A549 treated with CpdA at 1 μM for 4 hours (cell line): ENCODE measurements at places on chromosomes 1 and 21. TPM values are rescaled to one million over a fixed set of nuclear protein-coding genes. Genes with fewer than 3 reads are reported as not detected.

The NBPF9 gene
- 14.7 to 17.4 TPM (median 15.5 TPM) in 5 replicates for total RNA-seq

The ADAM30 gene
- not detected in 5 replicates for total RNA-seq

The ADPRS gene
- total RNA-seq, result 21.6 to 27.0 TPM (median 26.3 TPM) in 5 replicates

The ALX3 gene
- not detected in 5 replicates for total RNA-seq

The GPR3 gene
- 1.6 to 2.3 TPM (median 1.8 TPM) in 5 replicates for total RNA-seq

The KLF17 gene
- total RNA-seq, result 0.27 to 0.43 TPM (median 0.42 TPM) in 5 replicates

The PAPPA2 gene
- 0.01 TPM in 1 of 5 replicates, not detected in the others for total RNA-seq

The TRIM33 gene
- 7.9 to 15.7 TPM (median 13.2 TPM) in 5 replicates for total RNA-seq

The NOS1AP gene
- total RNA-seq, result 0.24 to 0.98 TPM (median 0.43 TPM) in 5 replicates
